Dermis lymphatic vessel endothelial cell (primary cell): ENCODE measurements at places on chromosomes 6 and 20. TPM values are rescaled to one million over a fixed set of nuclear protein-coding genes. Genes with fewer than 3 reads are reported as not detected.

The PLEKHG1 gene
- total RNA-seq = 19.5 and 26.4 TPM in 2 replicates

The TULP4 gene
- 74.9 and 120 TPM in 2 replicates for total RNA-seq

The BCAS4 gene
- 0.52 and 0.54 TPM in 2 replicates for total RNA-seq

The EPHA7 gene
- 0.09 and 0.22 TPM in 2 replicates for total RNA-seq

The RIMS1 gene
- total RNA-seq = 29.5 and 34.7 TPM in 2 replicates

The LYRM2 gene
- 15.9 and 17.7 TPM in 2 replicates for total RNA-seq

The CST9L gene
- not detected in 2 replicates for total RNA-seq

The C2 gene
- 0.17 and 0.22 TPM in 2 replicates for total RNA-seq

The CLDN20 gene
- total RNA-seq = not detected in 2 replicates

The FAM209B gene
- total RNA-seq = 0.22 TPM in 1 of 2 replicates, not detected in the other

The TCP11 gene
- total RNA-seq = 0.22 TPM in 1 of 2 replicates, not detected in the other

The MCUR1 gene
- total RNA-seq = 6.4 and 6.7 TPM in 2 replicates

The FOXF2 gene
- under 0.01 TPM in 1 of 2 replicates, not detected in the other for total RNA-seq

The NAPB gene
- total RNA-seq = 5.9 and 6.4 TPM in 2 replicates

The NT5DC1 gene
- total RNA-seq = 3.9 and 5.7 TPM in 2 replicates

The SLC22A23 gene
- total RNA-seq = 53.5 and 67.6 TPM in 2 replicates

The EHMT2 gene
- 24.9 and 29.6 TPM in 2 replicates for total RNA-seq

The TMC2 gene
- total RNA-seq = not detected in 2 replicates

The COL20A1 gene
- not detected in 2 replicates for total RNA-seq

The RSPO3 gene
- total RNA-seq = not detected in 2 replicates

The FBXL4 gene
- total RNA-seq = 9.1 and 16.4 TPM in 2 replicates

The TMEM239 gene
- not detected in 2 replicates for total RNA-seq

The GPLD1 gene
- total RNA-seq = 0.22 and 0.43 TPM in 2 replicates

The ALDH8A1 gene
- under 0.01 and 0.17 TPM in 2 replicates for total RNA-seq

The CAGE1 gene
- total RNA-seq = 0.11 and 0.17 TPM in 2 replicates

The LY6G5C gene
- total RNA-seq = 1.4 and 1.5 TPM in 2 replicates

The LIN28B gene
- not detected in 2 replicates for total RNA-seq

The C6orf132 gene
- total RNA-seq = under 0.01 TPM in 2 replicates

The DDRGK1 gene
- 29.4 and 30.3 TPM in 2 replicates for total RNA-seq

The SAMD10 gene
- total RNA-seq = 3.3 TPM in 2 replicates

The CST5 gene
- total RNA-seq = not detected in 2 replicates

The LAMA5 gene
- 7.9 and 8.2 TPM in 2 replicates for total RNA-seq

The CLVS2 gene
- not detected in 2 replicates for total RNA-seq

The C20orf96 gene
- 1.4 and 2.2 TPM in 2 replicates for total RNA-seq

The PPIL6 gene
- 0.43 and 1.0 TPM in 2 replicates for total RNA-seq
